Osteocyte (in vitro differentiated cells): ENCODE measurements at places on chromosomes 2 and 18. TPM values are rescaled to one million over a fixed set of nuclear protein-coding genes. Genes with fewer than 3 reads are reported as not detected.
A peak's percentile ranks its signal among the peaks of the same experiment; 100 is the strongest.

The SDC1 gene
- total RNA-seq = 11.1 and 11.6 TPM in 2 replicates

The VSNL1 gene
- total RNA-seq = not detected in 2 replicates

The MOCOS gene
- 5.2 and 5.5 TPM in 2 replicates for total RNA-seq

- no peak for DNase-seq
- H3K36me3 ChIP-seq = no peaks in the 10 kb centered on the region
Observed at GRCh38 chr2:31578316-31578715, 2.4 kb downstream of the SRD5A2 start.

DNA sequence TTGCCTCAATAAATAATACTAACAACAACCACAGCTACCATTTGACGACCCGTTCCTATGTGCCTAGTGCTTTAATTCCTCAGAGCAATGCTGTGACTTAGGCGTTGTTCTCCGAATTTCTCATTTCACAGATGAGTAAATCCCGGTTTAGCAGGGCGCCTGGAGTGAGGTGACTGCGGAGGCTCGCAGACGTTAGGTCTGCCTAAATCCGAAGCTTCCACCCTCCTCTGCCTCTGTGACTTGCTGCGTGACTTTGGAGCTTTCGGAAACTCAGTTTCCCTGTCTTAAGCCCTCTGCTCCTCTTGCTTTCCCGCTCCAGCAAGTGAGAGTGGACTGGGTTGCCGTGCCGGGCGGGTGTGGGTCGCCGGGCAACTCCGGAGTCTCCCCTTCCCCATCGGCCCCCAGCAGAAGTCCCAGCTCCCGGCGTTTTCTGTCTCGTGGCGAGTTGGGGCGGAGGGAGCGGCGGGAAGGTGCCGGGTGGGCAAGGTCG, 711 bp upstream of the ATOH8 start:
- no peak for DNase-seq
- H3K36me3 ChIP-seq = no peaks in the 10 kb centered on the region
- H3K27me3 ChIP-seq = peaks cover 7% of the 10 kb centered on the region
- H3K4me3 ChIP-seq = peak overlapping the region; percentile 82

- no peak overlapping the region for H3K4me3 ChIP-seq
- no peaks in the 10 kb centered on the region for H3K27me3 ChIP-seq
- H3K4me1 ChIP-seq = peaks cover 53% of the 10 kb centered on the region
- H3K27ac ChIP-seq = peak overlapping the region; percentile 85
- no peak for DNase-seq
- H3K36me3 ChIP-seq = no peaks in the 10 kb centered on the region
Observed at GRCh38 chr2:234422273-234422732, 74.6 kb downstream of the ARL4C start.

GRCh38 chr2:170204298-170204951, 26.5 kb downstream of the MYO3B start:
- H3K36me3 ChIP-seq = no peaks in the 10 kb centered on the region
- no peak for DNase-seq
- no peaks in the 10 kb centered on the region for H3K4me1 ChIP-seq
- H3K27ac ChIP-seq = no peak overlapping the region
- peaks cover 10% of the 10 kb centered on the region for H3K27me3 ChIP-seq
- H3K4me3 ChIP-seq = no peak overlapping the region

DNA sequence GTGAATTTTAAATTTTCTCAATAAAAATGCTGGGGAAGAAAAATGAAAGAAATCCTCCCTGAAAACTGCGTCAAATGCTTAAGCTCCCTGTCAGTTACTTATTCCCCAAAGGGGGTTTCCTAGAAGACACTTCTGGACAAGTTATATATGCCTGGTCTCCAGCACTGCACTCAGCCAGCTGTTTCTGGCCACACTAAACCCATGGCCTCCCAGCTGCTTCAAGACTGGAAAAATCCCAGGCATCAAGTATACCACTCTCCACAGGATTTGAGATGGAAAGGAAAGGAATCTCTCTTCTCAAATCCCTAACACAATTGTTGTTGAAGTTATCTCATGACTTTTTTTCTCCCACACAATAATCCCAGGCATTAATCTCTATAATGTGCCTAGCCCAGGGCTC, 245.7 kb downstream of the NBAS start:
- no peaks in the 10 kb centered on the region for H3K27me3 ChIP-seq
- H3K27ac ChIP-seq = no peak overlapping the region
- DNase-seq = no peak
- H3K4me1 ChIP-seq = peaks cover 6% of the 10 kb centered on the region
- H3K4me3 ChIP-seq = no peak overlapping the region

DNA sequence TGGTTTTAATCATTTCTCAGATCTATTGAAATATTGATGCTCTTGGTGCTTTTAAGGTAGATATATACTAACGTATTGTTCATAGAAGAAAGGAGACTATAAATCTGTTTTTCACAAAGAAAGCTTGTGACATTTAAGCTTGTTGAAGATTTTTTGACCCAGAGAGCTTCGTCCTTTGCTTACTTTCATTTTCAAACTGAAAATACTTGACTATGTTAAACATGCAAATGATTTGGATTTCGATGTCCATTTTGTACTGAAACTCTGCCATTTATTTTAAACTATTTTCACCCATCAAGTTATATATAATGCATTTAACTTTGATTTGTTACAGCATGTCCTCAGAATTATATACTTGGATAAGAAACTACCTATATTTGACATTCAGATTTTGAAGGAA, 85.2 kb downstream of the SLC4A10 start:
- H3K27me3 ChIP-seq = no peaks in the 10 kb centered on the region
- H3K36me3 ChIP-seq = no peaks in the 10 kb centered on the region
- H3K27ac ChIP-seq = no peak overlapping the region

- no peak overlapping the region for H3K27ac ChIP-seq
- no peak for DNase-seq
- peaks cover 13% of the 10 kb centered on the region for H3K4me1 ChIP-seq
- H3K27me3 ChIP-seq = no peaks in the 10 kb centered on the region
- H3K4me3 ChIP-seq = no peak overlapping the region
Observed at GRCh38 chr18:27608174-27608573, 423.1 kb upstream of the CHST9 start.

GRCh38 chr2:40874380-40874779, 422.5 kb upstream of the SLC8A1 start:
- no peak overlapping the region for H3K27ac ChIP-seq
- H3K36me3 ChIP-seq = no peaks in the 10 kb centered on the region
- DNase-seq = no peak
- peaks cover 8% of the 10 kb centered on the region for H3K27me3 ChIP-seq

DNA sequence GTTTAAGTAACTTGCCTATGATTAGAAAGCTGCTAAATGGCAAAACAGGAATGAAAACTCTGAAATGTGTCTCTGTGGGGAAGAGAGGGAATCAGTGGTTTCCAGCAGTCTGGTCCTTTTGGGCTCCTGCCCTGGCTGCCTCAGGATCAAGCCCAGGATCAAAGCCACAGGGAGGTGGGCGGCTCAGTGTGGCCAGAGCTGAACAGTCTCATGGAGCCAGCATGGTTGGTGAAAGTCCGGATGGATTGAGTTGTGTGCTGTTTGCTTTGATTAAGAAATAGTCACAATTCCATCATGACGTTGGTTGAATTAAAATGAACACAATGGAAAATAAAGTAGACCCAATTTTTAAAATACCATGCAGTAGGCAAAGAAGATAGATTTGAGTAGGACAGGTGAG, 344.2 kb downstream of the LPIN1 start:
- H3K27ac ChIP-seq = peak overlapping the region; percentile 75
- no peaks in the 10 kb centered on the region for H3K36me3 ChIP-seq
- no peaks in the 10 kb centered on the region for H3K27me3 ChIP-seq
- no peak overlapping the region for H3K4me3 ChIP-seq
- H3K4me1 ChIP-seq = peaks cover 63% of the 10 kb centered on the region

DNA sequence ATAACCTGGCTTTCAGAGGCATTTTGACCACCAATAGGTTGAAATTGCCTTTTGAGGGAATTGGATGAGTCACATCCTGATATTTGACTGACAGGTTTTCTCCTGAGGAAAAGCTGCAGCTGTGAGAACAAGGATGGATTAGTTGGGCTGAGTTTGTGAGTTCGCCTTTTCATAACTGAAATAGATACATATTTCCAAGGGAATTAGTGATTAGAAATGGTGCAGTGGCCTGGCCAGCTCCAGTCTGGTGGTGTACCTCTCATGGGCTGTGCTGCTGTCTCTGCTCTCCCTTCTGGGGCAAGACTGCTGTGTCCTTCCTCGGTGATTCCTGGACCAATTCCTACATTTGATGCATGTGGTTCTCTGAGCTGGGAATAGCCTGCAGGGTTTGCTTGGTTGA, 341.3 kb downstream of the TSN start:
- no peaks in the 10 kb centered on the region for H3K4me1 ChIP-seq
- no peaks in the 10 kb centered on the region for H3K36me3 ChIP-seq
- peaks cover 2% of the 10 kb centered on the region for H3K27me3 ChIP-seq
- no peak for DNase-seq
- no peak overlapping the region for H3K27ac ChIP-seq

DNA sequence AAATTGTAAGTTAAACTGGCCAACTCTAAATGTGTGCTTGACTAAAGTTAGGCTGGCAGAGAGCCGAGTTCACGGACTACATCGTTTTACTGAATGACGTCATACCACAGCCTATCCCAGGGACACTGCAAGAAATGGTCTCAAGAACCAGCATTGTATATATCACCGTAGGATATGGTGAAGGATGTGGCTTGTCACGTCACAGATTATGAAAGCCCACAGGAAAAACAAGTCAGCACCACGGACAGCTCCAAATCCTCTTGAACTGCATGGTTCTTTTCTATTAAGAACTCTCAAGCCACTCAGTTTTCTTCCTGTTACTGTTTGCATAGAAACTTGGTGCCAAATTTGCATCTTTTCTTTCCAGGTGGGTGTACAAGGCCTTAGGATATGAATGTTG, 85.1 kb upstream of the ACAA2 start:
- no peaks in the 10 kb centered on the region for H3K36me3 ChIP-seq
- H3K4me1 ChIP-seq = no peaks in the 10 kb centered on the region
- no peak for DNase-seq
- H3K27me3 ChIP-seq = no peaks in the 10 kb centered on the region
